ENCODE measurements at places on chromosomes 5 and 9.

- no peak for DNase-seq
Observed at GRCh38 chr5:153782589-153783361, 255.9 kb downstream of the FAM114A2 start.

GRCh38 chr5:173786286-173787187, 101.6 kb upstream of the CPEB4 start:
- DNase-seq: no peak

GRCh38 chr9:33676746-33677505, 118.4 kb upstream of the PRSS3 start:
- peak; percentile 38 for DNase-seq

DNA sequence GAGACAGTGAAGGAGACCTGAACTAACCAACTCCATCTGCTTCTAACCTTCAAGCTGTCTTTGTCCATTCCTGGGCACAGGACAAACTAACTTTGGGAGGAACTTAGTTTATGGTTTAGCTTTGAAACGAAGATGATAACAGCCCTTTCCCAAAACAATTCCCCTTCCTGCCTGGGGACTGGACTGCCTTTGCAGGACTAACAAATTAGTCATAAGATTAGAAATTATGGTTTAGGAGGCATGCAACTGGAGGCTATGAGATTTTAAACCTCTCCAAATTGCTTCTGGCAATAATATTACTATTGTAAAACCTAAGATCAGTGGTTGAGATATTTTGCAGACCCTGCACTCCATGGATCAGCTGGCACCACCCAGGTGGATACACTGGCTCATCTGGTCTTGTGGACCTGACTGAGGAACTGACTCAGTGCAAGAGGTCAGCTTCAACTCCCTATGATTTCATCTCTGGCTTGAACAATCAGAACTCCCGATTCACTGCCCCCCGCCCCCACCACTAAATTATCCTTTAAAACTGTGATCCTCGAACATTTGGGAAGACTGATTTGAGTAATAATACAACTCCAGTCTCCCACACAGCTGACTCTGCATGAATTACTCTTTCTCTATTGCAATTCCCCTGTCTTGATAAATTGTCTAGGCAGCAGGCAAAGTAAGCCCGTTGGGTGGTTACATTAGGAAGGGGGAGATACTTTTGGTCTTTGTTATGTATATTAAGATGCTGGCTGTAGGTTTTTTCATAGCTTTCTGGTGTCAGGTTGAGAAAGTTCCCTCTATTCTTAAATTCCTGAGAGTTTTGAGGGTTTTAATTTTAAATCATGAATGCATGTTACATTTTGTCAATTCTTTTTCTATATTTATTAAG, 213.3 kb downstream of the TSSK1B start:
- no peak for DNase-seq

- no peak for DNase-seq
Observed at GRCh38 chr9:92300936-92301335, 7.4 kb upstream of the IARS1 start.

GRCh38 chr5:164708831-164709230, 1203.4 kb downstream of the MAT2B start:
- no peak for DNase-seq

GRCh38 chr5:169923988-169924387, 56.3 kb downstream of the INSYN2B start:
- DNase-seq: no peak

GRCh38 chr5:128799945-128800344, 165.3 kb upstream of the SLC27A6 start:
- no peak for DNase-seq

All from MG63 (cell line).